MCF 10A (cell line): ENCODE measurements at places on chromosomes 1 and 21. TPM values are rescaled to one million over a fixed set of nuclear protein-coding genes. Genes with fewer than 3 reads are reported as not detected.

DNA sequence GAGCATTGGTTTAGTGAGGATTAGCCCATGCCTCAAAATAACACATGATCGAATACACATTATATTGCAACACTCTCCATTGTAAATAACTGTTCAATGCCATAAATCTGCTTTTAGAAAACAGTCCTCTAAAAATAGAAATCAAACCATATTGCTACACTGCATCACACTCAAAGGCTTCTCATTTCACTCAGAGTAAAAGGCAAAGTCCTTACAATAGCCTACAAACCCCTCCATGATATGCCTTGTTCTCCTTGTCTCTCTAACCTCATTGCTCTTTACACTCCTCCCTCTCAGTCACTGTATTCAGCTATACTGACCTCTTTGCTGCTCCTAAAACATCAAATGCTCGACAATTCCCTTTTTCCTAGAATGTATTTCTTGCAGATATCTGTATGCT lies 64.2 kb downstream of the CYYR1 start:
- H3K27ac ChIP-seq: no peak overlapping the region
- peaks cover 16% of the 10 kb centered on the region for H3K4me1 ChIP-seq
- no peak for DNase-seq
- H3K36me3 ChIP-seq: no peaks in the 10 kb centered on the region

- peaks cover 6% of the 10 kb centered on the region for H3K4me1 ChIP-seq
- no peak overlapping the region for H3K27ac ChIP-seq
- H3K36me3 ChIP-seq: no peaks in the 10 kb centered on the region
- no peak for DNase-seq
These were observed 16.8 kb upstream of the HHAT start for GRCh38 chr1:210311726-210312493.

DNA sequence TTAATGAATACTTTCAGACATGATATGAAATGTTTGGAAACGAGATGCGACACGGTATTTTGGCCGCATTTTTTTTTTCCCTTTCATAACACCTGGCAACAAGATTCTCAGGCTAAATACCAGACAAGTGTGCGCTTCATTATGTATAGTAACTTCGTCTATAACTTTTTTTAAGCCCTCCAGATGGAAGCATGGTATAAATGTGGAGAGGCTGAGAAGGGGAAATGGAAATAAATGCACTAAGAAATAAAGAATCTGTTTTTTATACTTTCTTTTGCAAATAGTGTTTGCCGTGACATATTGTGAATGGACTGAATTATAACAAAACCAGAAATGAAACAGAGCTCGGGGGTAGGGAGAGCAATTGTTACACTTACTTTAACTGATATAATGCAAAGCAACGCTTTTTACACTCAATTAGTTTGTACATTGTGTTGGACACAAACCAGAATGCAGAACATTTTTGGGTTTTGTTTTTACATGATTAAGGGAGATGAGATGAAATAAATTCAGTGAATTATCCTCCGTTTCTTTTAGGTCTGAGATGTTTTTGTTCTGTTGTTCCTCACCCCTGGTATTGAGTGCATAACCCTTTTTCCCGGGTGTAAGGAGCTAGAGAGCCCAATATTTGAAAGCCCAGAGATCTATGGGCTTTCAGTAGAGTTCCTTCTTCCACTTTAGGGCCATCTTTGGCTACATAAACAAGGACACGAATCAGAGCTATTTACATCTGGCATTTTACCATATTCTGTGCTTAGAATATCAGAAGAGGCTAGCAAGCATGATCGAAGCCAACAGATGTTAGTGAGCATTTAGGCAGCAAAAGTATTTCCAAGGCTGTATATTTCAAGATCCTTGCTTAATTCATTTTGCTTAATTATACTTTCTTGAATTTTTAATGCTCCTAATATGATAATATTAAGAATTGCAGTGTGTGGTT lies 478.0 kb downstream of the CAMTA1 start:
- H3K27me3 ChIP-seq: no peaks in the 10 kb centered on the region
- H3K4me3 ChIP-seq: no peak overlapping the region
- H3K27ac ChIP-seq: peak overlapping the region; percentile 43
- H3K36me3 ChIP-seq: no peaks in the 10 kb centered on the region
- H3K4me1 ChIP-seq: peaks cover 43% of the 10 kb centered on the region
- DNase-seq: no peak

DNA sequence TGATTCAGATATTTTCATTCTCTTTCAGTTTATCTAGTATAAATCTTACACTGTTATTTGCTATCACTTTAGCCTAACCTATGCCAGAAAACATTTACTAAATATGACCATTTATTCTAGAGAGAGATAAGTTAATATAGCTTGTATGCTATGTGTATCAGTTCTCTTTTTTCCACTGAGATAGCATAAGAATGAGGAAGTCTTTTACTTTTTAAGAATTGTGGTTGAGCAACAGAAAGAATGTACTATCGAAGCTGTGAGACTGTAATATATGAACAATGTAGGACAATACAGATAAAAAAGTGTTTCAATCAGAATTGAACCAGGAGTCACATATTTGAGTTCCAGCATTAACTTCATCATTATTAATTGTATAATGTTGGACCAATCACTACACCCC lies 479.9 kb upstream of the PLXNA2 start:
- peaks cover 4% of the 10 kb centered on the region for H3K36me3 ChIP-seq
- no peak for DNase-seq
- H3K27ac ChIP-seq: no peak overlapping the region
- H3K4me3 ChIP-seq: no peak overlapping the region
- no peaks in the 10 kb centered on the region for H3K4me1 ChIP-seq
- H3K27me3 ChIP-seq: no peaks in the 10 kb centered on the region

DNA sequence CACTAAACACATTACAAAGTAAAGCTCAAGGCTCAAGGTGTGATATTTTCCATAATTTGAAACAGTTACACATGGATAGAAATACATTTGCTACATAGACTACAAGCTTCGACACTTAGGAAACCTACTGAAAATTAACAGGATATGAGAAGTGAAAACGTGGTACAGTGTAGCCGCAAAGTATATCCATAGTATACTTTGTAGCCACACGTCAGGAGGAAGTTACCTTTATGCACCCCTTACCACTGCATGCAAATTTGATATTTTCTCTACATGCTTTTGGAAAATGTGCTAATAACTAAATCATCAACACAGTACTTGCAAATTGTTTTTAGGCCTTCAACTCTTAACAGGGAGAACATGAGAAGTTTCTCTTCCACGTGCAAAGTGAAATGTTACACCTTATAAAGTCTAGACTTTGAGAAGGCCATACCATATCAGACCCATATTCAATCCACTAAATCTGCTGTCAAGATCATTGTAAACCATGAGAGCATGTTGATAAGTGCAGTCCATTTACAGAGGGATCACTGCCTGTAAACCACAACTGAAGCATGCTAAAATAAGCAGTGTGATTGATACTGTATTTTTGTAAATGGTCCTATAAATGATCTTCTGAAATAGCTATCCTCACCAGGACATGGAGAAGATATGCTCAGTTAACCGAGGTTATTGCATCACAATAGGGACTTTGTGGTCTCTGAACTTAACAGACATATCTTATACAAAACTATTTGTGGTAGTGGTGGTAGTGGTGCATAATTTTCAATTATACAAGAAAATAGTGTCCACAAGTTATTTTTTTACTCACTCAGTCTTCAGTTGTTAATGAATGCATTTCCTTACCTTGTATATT lies 64.7 kb downstream of the VAV3 start:
- DNase-seq: no peak
- no peak overlapping the region for H3K4me3 ChIP-seq
- no peaks in the 10 kb centered on the region for H3K4me1 ChIP-seq
- no peak overlapping the region for H3K27ac ChIP-seq

DNA sequence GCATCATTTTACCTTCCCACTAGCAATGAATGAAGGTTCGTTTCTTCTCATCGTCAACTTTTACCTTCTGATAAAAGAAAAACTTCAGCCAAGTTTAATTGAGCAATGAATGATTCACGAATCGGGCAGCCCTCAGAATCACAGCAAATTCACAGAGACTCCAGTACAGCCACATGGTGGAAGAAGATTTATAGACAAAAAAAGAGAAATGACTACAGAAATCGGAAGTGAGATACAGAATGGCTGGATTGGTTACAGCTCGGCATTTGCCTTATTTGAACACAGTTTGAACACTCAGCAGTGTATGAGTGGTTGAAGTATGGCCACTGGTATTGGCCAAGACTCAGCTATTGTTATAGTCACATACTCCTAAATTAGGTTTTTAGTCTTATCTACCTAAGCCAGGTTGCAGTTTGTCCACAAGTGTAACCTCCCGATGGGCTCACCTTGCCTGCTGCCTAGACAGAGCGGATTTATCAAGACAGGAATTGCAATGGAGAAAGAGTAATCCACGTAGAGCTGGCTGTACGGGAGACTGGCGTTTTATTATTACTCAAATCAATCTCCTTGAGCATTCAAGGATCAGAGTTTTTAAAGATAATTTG lies 15.3 kb downstream of the AK4 start:
- peak overlapping the region; percentile 81 for H3K27ac ChIP-seq
- DNase-seq: peak; percentile 76
- peaks cover 42% of the 10 kb centered on the region for H3K4me1 ChIP-seq

GRCh38 chr1:90126834-90127233 lies 131.9 kb downstream of the ZNF326 start:
- no peaks in the 10 kb centered on the region for H3K36me3 ChIP-seq
- H3K27ac ChIP-seq: no peak overlapping the region
- DNase-seq: no peak
- H3K4me3 ChIP-seq: no peak overlapping the region
- no peaks in the 10 kb centered on the region for H3K4me1 ChIP-seq

SETSIP gene
- not detected in 2 replicates for total RNA-seq

- H3K4me3 ChIP-seq: peak overlapping the region; percentile 94
- peaks cover 12% of the 10 kb centered on the region for H3K27me3 ChIP-seq
- H3K27ac ChIP-seq: peak overlapping the region; percentile 97
- peak; percentile 100 for DNase-seq
- H3K4me1 ChIP-seq: peaks cover 19% of the 10 kb centered on the region
These were observed 14.6 kb upstream of the ZNF692 start for GRCh38 chr1:248873409-248873992.

LHX8 gene
- not detected in 2 replicates for total RNA-seq

UBIAD1 gene
- total RNA-seq: 21.7 and 23.2 TPM in 2 replicates

CBR3 gene
- total RNA-seq: 1.3 and 1.8 TPM in 2 replicates

OLIG2 gene
- not detected in 2 replicates for total RNA-seq

- no peak overlapping the region for H3K4me3 ChIP-seq
- no peak for DNase-seq
- no peaks in the 10 kb centered on the region for H3K36me3 ChIP-seq
- H3K4me1 ChIP-seq: no peaks in the 10 kb centered on the region
- no peaks in the 10 kb centered on the region for H3K27me3 ChIP-seq
These were observed 2.4 kb downstream of the ALX3 start for GRCh38 chr1:110067893-110068645.

GBP2 gene
- total RNA-seq: 1.7 and 2.2 TPM in 2 replicates

- no peak for DNase-seq
- no peak overlapping the region for H3K4me3 ChIP-seq
- H3K27me3 ChIP-seq: peaks cover 19% of the 10 kb centered on the region
- H3K27ac ChIP-seq: no peak overlapping the region
- H3K36me3 ChIP-seq: no peaks in the 10 kb centered on the region
- no peaks in the 10 kb centered on the region for H3K4me1 ChIP-seq
These were observed 20.1 kb downstream of the DISP3 start for GRCh38 chr1:11498956-11499594.

KLHL21 gene
- 14.0 and 19.5 TPM in 2 replicates for total RNA-seq

CTSS gene
- 0.75 and 0.86 TPM in 2 replicates for total RNA-seq

- H3K27me3 ChIP-seq: peaks cover 64% of the 10 kb centered on the region
- H3K36me3 ChIP-seq: no peaks in the 10 kb centered on the region
- DNase-seq: no peak
- H3K4me1 ChIP-seq: no peaks in the 10 kb centered on the region
These were observed 30.2 kb upstream of the TRIM17 start for GRCh38 chr1:228446852-228447251.

FMO5 gene
- 0.72 and 0.86 TPM in 2 replicates for total RNA-seq

DNA sequence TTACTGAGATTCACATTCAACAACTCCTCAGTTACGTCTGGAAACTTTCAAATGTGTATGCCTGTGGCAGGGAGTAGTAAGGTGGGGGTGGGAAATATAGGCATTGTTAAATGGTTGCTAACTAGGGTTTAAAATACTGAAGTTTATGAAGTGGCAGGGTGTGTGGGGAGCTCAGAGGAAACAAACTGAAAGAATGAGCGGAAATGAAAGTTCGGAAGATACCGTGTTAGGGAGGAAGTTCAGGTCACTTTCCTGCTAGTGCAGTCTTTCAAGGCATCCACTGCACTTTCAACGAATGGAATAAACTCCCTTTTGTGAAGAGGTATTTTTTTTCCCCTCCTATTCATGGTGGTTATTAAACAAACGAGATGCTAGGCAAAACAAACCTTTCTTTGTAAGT lies 19.7 kb downstream of the SYNJ1 start:
- H3K4me3 ChIP-seq: no peak overlapping the region
- peaks cover 10% of the 10 kb centered on the region for H3K36me3 ChIP-seq
- DNase-seq: no peak
- H3K4me1 ChIP-seq: peaks cover under 1% of the 10 kb centered on the region
- no peaks in the 10 kb centered on the region for H3K27me3 ChIP-seq

USH2A gene
- not detected in 2 replicates for total RNA-seq

DNA sequence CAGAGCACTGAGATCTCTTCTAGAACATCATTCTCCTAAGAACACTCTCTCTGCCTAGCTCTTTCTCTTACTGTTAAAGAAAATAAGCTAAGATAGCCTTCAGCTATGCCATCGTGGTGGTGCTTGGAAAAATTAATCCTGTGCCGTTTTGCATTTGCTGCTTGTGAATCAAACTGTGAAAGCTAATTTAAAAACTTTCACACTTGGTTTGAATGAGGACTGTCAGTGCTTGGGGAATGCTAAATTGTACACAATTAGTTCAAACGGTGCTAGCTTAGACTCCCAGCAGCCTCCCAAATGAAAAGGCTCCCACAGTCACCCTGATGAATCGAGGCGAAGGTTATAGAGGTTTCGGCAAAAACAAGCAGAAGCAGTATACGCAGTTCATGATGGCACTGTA lies 79.6 kb downstream of the DAB1 start:
- H3K27me3 ChIP-seq: no peaks in the 10 kb centered on the region
- H3K4me3 ChIP-seq: no peak overlapping the region
- H3K4me1 ChIP-seq: no peaks in the 10 kb centered on the region
- no peak overlapping the region for H3K27ac ChIP-seq
- H3K36me3 ChIP-seq: no peaks in the 10 kb centered on the region

HECTD3 gene
- 20.2 and 29.2 TPM in 2 replicates for total RNA-seq

ADGRB2 gene
- 1.5 and 1.7 TPM in 2 replicates for total RNA-seq

TRIM58 gene
- total RNA-seq: not detected in 2 replicates

DIO1 gene
- total RNA-seq: not detected in 2 replicates

- peak overlapping the region; percentile 96 for H3K27ac ChIP-seq
- DNase-seq: no peak
- H3K4me1 ChIP-seq: peaks cover 43% of the 10 kb centered on the region
- H3K27me3 ChIP-seq: no peaks in the 10 kb centered on the region
- peak overlapping the region; percentile 95 for H3K4me3 ChIP-seq
These were observed 744 bp downstream of the MIER1 start for GRCh38 chr1:66925558-66925910.

GRCh38 chr1:17565461-17566252 lies 26.2 kb downstream of the ARHGEF10L start:
- no peaks in the 10 kb centered on the region for H3K36me3 ChIP-seq
- no peak overlapping the region for H3K4me3 ChIP-seq
- no peaks in the 10 kb centered on the region for H3K27me3 ChIP-seq
- H3K4me1 ChIP-seq: peaks cover 29% of the 10 kb centered on the region
- DNase-seq: no peak
